ENCODE measurements at places on chromosomes 3 and 15. TPM values are rescaled to one million over a fixed set of nuclear protein-coding genes. Genes with fewer than 3 reads are reported as not detected.
A peak's percentile ranks its signal among the peaks of the same experiment; 100 is the strongest.

GRCh38 chr15:64634576-64635498, 140.6 kb downstream of the RBPMS2 start:
- peak overlapping the region; percentile 3 for H3K4me3 ChIP-seq
- peaks cover 15% of the 10 kb centered on the region for H3K36me3 ChIP-seq
- peaks cover 50% of the 10 kb centered on the region for H3K4me1 ChIP-seq
- peak; percentile 34 for DNase-seq
- peak overlapping the region; percentile 97 for H3K27ac ChIP-seq

DNA sequence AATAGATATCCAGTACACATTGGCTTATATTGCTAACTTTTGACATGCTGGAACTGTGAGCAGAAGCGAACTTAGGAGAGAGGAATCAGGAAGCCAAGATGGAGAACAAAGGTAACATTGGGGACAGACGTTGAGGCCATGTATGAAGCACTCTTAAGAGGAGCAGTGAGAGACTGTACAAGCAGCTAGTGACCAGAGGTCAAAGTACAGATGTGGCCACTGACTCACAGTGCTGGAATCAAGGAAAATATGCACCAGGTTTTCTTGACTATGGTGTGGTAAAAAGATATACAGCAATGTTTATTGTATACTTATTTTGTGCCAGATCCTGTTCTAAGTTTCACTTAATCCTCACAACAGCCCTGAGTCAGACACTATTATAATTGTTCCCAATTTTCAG, 2.0 kb upstream of the IL20RB start:
- no peaks in the 10 kb centered on the region for H3K36me3 ChIP-seq
- no peak overlapping the region for H3K4me3 ChIP-seq
- no peak overlapping the region for H3K27ac ChIP-seq
- peaks cover 18% of the 10 kb centered on the region for H3K4me1 ChIP-seq

AADACL2 gene
- not detected for total RNA-seq

DNA sequence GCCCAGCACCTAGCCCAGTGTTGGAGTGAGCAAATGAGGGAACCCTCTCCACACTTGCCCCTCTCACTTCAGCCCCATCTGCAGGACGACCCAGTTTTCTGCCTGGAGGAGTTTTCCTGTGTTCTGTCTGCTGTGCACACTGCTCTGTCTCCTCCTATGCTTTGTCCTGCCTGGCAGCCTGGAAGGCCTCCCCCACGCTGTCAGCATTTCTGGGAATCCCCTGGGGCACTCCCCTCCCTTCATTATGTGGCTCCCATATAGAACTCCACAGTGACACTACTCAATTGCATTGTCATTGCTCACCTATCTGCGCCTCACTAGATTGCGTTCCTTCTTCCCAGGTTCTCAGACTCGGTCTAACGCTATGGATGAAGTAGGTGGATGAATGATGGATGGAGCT, 13.9 kb downstream of the CLSTN2 start:
- peaks cover 22% of the 10 kb centered on the region for H3K27me3 ChIP-seq
- no peak overlapping the region for H3K27ac ChIP-seq
- H3K36me3 ChIP-seq: no peaks in the 10 kb centered on the region
- H3K4me1 ChIP-seq: no peaks in the 10 kb centered on the region

DNA sequence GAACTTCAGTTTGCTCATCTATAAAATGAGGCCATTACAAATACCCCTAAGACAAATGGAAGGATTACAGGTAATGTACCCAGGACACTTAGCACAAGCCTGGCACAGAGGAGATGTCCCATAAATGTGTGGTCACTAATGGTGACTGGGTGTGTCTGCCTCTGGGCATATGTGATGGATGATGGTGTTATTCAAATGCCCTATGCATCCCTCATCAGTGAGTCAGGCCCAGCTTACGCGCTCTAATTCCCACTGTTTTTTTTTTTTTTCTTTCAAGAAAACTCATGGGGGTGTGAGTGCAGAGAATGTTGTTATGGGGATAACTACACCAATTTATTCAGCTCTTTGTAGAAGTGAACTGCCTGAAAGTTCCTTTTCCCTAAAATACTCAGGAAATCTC, 23.6 kb upstream of the KIF23 start:
- H3K27me3 ChIP-seq: no peaks in the 10 kb centered on the region
- peaks cover 9% of the 10 kb centered on the region for H3K4me1 ChIP-seq
- H3K36me3 ChIP-seq: no peaks in the 10 kb centered on the region
- no peak overlapping the region for H3K4me3 ChIP-seq

SPATA12 gene
- 0.16 TPM for total RNA-seq

DNA sequence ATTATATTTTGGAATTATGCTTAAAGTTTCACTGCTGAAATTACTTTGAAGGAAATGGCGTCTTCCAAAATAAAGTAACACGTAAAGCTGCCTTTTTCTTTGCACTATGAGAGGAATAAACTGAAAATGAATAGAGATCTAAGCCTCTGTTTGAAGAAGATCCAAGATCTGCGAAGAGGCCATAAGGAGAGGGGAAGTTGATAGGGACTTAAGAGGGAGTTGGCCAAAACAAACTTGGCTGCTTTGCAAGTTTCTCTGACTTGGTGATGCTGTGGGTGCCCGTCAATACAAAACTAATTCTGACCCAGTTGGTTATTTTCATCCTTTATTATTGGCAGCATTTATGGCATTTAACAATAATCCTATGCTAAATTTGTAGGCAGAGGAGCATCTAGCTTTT, 190.2 kb upstream of the GBE1 start:
- no peaks in the 10 kb centered on the region for H3K4me1 ChIP-seq
- no peak overlapping the region for H3K27ac ChIP-seq

DNA sequence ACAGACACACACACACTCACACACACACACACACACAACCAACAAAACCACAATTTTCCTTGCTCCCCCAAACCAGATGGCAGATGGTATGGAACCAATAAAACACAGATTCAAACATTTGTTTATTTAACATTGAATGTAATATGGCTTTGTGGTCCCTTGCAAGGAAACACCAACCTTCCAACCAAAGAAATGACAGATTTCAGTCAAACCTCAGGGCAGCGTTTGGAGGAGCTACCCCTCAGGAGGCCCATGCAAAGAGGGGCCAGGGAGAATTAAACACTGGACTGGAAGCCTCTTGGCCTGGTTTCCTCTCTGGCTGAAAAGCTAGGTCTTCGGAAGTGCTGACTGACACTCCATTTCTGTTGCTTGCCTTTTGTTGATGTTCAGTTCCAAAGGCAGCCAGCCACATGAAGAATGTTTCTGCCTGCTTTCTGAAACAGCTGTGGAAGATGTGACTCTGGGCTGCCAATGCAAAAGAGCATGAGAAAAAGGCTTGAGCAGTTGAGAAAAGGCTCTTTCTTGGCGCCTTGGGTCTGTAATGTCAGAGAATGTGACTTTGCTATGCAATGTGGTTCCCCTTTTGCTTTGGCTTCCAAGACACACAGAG, 296.1 kb downstream of the RPLP1 start:
- H3K27me3 ChIP-seq: peaks cover 71% of the 10 kb centered on the region
- H3K36me3 ChIP-seq: no peaks in the 10 kb centered on the region
- no peak overlapping the region for H3K4me3 ChIP-seq
- DNase-seq: no peak
- H3K27ac ChIP-seq: no peak overlapping the region
- no peaks in the 10 kb centered on the region for H3K4me1 ChIP-seq

FETUB gene
- total RNA-seq: not detected

GRCh38 chr3:36542186-36542585, 161.9 kb downstream of the STAC start:
- no peak overlapping the region for H3K27ac ChIP-seq
- no peaks in the 10 kb centered on the region for H3K36me3 ChIP-seq
- DNase-seq: no peak
- peaks cover 10% of the 10 kb centered on the region for H3K4me1 ChIP-seq

- H3K4me3 ChIP-seq: no peak overlapping the region
- no peak for DNase-seq
- H3K27me3 ChIP-seq: no peaks in the 10 kb centered on the region
- peaks cover 8% of the 10 kb centered on the region for H3K4me1 ChIP-seq
These were observed 196.3 kb upstream of the LMCD1 start for GRCh38 chr3:8305371-8305770.
